ENCODE measurements at places on chromosomes 6 and 20. TPM values are rescaled to one million over a fixed set of nuclear protein-coding genes. Genes with fewer than 3 reads are reported as not detected.

The RSPO3 gene
- total RNA-seq, result 5.1 TPM

The PRND gene
- 1.2 TPM for total RNA-seq

The GSTA1 gene
- total RNA-seq, result not detected

The IP6K3 gene
- not detected for total RNA-seq

The MAP7 gene
- 0.93 TPM for total RNA-seq

The SLC4A11 gene
- 3.6 TPM for total RNA-seq

The SLC17A2 gene
- not detected for total RNA-seq

The RBM24 gene
- 4.8 TPM for total RNA-seq

The SCUBE3 gene
- total RNA-seq, result 0.72 TPM

The SLC52A3 gene
- total RNA-seq, result 0.07 TPM

The TBXT gene
- total RNA-seq, result not detected

The GSTA4 gene
- total RNA-seq, result 23.3 TPM

The CST9L gene
- total RNA-seq, result not detected

The C6orf58 gene
- not detected for total RNA-seq

The ZC3H12D gene
- not detected for total RNA-seq

The SLC35B2 gene
- 44.9 TPM for total RNA-seq

The RPL10A gene
- 1,523 TPM for total RNA-seq

The CDSN gene
- total RNA-seq, result not detected

The AGER gene
- 0.36 TPM for total RNA-seq

The FAM209B gene
- total RNA-seq, result not detected

The CCR6 gene
- not detected for total RNA-seq

The JPH2 gene
- total RNA-seq, result not detected

The FILIP1 gene
- total RNA-seq, result 6.5 TPM

The SLC44A4 gene
- 0.13 TPM for total RNA-seq

The IRAK1BP1 gene
- 7.7 TPM for total RNA-seq

The OXT gene
- not detected for total RNA-seq

The SLC22A16 gene
- not detected for total RNA-seq

The LINC00237 gene
- not detected for total RNA-seq

The MPC1 gene
- 31.3 TPM for total RNA-seq

The TRDN gene
- total RNA-seq, result not detected

The RAET1G gene
- 0.27 TPM for total RNA-seq

The NINL gene
- total RNA-seq, result 12.5 TPM

The CPXM1 gene
- 0.14 TPM for total RNA-seq

The ZNF165 gene
- total RNA-seq, result 0.27 TPM

The THBS2 gene
- total RNA-seq, result 0.14 TPM

The ITCH gene
- total RNA-seq, result 84.1 TPM

The FAM162B gene
- 0.36 TPM for total RNA-seq

The DEFB115 gene
- total RNA-seq, result not detected

The TNNC2 gene
- not detected for total RNA-seq

The TBX18 gene
- total RNA-seq, result 41.4 TPM

The ZSCAN9 gene
- total RNA-seq, result 17.3 TPM

The KHDC1L gene
- total RNA-seq, result not detected

Measured in thoracic aorta endothelial cell (primary cell).